ENCODE measurements at places on chromosomes 2 and 18. TPM values are rescaled to one million over a fixed set of nuclear protein-coding genes. Genes with fewer than 3 reads are reported as not detected.

GRCh38 chr2:191533693-191534180, 144.2 kb upstream of the NABP1 start:
- H3K27ac ChIP-seq: no peak overlapping the region
- no peak overlapping the region for H3K4me3 ChIP-seq
- H3K36me3 ChIP-seq: no peaks in the 10 kb centered on the region

- H3K4me3 ChIP-seq: no peak overlapping the region
- no peak overlapping the region for H3K27ac ChIP-seq
- H3K36me3 ChIP-seq: no peaks in the 10 kb centered on the region
- DNase-seq: no peak
- H3K4me1 ChIP-seq: peaks cover 5% of the 10 kb centered on the region
Observed at GRCh38 chr2:233813236-233814055, 35.3 kb downstream of the MROH2A start.

The CEP192 gene
- total RNA-seq: 55.1 TPM

- no peak for DNase-seq
- H3K4me1 ChIP-seq: peaks cover 37% of the 10 kb centered on the region
- H3K27ac ChIP-seq: peak overlapping the region; percentile 82
- peak overlapping the region; percentile 88 for H3K4me3 ChIP-seq
- H3K27me3 ChIP-seq: peaks cover 11% of the 10 kb centered on the region
- no peaks in the 10 kb centered on the region for H3K36me3 ChIP-seq
Observed at GRCh38 chr2:221571025-221571550, 1.0 kb downstream of the EPHA4 start.

The BOLL gene
- not detected for total RNA-seq
